SHP77 (cell line): ENCODE measurements at places on chromosomes 7 and 10.

- DNase-seq, result no peak
Measured at GRCh38 chr7:92747041-92747835, 89.1 kb downstream of the CDK6 start.

DNA sequence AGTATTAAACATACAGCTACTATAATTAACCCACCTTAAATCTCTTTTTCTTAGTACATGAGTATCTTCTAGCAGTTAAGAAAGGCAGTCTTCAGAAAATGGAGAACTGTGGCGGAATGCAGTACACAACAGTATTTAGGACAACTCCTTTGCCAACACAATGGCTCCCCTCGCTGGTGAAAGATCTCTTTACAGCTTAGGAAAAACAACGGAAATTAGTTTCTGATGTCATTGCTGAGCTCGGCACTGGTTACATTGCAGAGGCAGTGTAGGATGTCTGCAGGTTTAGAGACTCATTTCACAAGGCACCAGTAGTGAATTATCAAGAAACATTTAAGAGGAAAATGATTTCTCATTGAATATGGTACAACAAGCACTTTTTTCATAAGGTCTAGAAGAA, 43.4 kb downstream of the GLRX3 start:
- DNase-seq, result peak; percentile 3

GRCh38 chr7:15128716-15129115, 226.2 kb upstream of the DGKB start:
- peak; percentile 4 for DNase-seq

GRCh38 chr7:95608359-95609173, 12.2 kb upstream of the PDK4 start:
- DNase-seq, result peak; percentile 79
